ENCODE measurements at places on chromosomes 12 and 14. TPM values are rescaled to one million over a fixed set of nuclear protein-coding genes. Genes with fewer than 3 reads are reported as not detected.

SLC17A8 gene
- total RNA-seq, result not detected

CPNE6 gene
- 3.6 TPM for total RNA-seq

DNA sequence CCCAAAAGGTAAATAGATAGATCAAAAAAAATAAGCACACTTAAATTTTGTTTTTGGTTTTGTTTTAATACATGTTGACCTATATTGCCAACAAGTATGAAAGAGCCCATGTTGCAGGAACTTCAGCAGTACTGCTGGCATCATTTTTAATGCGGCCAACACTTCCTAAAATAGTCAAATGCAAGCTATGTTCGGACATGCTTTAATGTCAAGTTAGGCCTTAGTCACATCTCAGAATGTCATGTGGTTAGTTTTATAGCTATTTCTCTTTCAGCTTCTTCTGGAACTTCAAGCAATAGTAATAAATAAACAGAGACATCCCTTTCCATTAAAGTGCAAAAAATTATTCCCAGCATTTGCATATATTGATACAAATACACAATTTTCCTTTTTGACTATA lies 153.4 kb downstream of the PIK3C2G start:
- no peak overlapping the region for H3K27ac ChIP-seq
- DNase-seq, result no peak
- no peak overlapping the region for H3K4me3 ChIP-seq
- no peaks in the 10 kb centered on the region for H3K27me3 ChIP-seq
- H3K4me1 ChIP-seq, result no peaks in the 10 kb centered on the region

PLEKHG3 gene
- 25.1 TPM for total RNA-seq

KLRB1 gene
- total RNA-seq, result not detected

PLCZ1 gene
- not detected for total RNA-seq
